Body of pancreas (tissue), 4 donors: ENCODE measurements at places on chromosomes 13 and 19. TPM values are rescaled to one million over a fixed set of nuclear protein-coding genes. Genes with fewer than 3 reads are reported as not detected.

DNA sequence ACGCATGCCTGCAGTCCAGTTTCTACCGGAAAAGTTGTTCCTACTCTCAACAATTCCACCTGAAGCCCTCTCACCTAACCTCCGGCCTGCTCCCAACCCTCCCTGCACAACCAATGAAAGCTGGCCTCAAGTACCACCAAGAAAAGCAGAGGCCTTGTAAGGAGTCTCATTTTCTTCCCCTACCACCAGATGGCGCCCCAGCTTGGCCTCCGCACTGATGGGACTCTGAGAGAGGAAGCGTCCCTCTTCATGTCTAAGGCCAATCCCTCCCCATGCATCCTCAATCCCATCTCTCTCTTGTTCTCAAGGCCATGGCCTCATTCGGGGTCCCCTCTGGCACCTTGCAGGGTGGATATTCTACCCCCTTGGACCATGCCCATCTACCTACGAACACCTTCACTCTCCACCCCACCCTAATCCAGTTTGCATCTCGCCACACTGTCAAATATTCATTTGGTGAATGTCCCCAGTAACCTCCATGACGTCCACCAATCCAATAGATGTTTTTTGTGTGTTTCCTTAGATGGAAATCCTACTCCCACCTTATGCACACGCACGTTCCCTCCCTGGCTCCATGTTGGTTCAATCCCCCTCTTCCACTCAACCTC lies 412.8 kb downstream of the ZNF536 start:
- DNase-seq = peak; percentile 60

DNA sequence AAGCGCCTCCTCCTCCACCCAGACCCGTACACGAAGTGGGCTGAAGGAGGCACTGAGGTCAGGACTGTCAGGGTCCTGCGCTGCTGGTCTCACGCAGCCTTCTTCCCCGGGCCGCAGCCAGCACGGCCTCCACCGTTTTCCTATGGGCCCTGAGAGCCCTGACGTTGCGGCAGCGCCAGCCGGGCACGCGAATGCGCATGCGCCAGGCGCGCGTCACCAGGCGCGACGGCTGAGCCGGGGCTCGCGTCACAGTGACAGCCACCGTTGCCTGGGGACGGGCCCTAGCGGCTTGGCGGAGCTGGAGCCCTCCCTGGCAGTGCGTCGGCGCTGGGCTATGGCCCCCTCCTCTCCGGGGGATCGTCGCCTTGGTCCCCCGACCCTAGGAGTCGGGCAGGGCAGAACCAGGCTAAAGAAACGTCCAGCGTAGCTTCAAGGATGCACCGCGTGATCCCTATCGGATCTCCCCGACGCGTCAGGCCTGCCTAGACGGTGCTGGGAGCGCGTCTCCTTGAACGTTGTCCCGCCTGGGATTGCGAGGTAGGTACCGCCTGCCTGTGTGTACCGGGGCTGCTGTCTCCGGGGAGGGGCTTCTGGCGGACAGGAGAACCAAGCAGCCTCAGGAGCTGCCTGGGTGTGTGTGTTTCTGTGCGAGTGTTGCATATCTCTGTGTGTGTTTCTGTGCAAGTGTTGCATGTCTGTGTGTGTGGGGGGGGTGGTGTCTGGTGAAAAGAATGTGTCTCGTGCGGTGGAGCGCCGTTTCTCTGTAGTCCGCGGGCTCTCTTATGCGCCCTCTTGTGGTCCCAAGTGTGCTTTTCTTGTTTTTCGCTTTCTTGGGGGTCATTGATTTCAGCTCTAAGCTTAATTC lies 43.2 kb downstream of the ZNF571 start:
- no peak for DNase-seq

- DNase-seq = no peak
Measured at GRCh38 chr13:101626925-101627555, 174.6 kb downstream of the ITGBL1 start.

APOC4 gene
- not detected for total RNA-seq

- DNase-seq = no peak
Measured at GRCh38 chr13:101881593-101881992, 429.1 kb downstream of the ITGBL1 start.

DNA sequence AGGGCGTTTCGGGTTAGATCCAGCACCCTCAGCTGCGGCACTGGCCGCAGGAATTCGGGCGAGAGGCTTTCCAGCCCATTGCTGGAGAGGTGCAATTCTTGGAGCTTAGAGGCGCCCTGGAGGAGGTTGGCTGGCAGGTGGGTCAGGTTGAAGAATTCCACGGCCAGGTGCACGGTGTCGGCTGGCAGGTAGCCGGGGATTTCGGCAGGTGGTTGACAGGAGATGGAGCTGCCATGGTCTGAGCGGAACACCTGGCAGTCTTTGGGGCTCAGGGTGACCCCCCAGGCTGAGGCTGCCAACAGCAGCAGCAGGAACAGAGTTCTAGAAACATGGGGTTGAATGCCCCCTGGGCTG lies 1.3 kb downstream of the LRG1 start:
- DNase-seq = no peak

GRCh38 chr19:7931221-7932061 lies 5.5 kb upstream of the CTXN1 start:
- no peak for DNase-seq

DNA sequence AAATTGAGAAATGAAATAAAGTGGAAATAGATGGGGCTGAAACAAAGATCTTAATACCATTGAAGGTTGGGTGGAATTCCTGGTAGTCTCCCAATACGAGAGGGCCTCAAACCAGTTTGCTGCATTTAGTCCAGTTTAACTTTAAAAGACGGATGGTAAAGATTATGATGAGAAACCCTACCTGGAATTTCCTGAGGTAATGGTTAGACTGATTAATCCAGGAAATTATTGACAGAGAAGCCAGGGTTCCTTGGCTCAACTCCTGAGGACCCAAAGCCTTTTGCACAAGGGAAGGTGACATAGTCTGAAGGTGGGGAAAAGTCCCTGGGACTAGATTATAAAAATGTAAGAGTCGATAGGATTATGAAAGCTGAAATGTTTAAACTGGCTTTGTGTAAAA lies 133.2 kb upstream of the SLITRK5 start:
- no peak for DNase-seq

KLF1 gene
- not detected for total RNA-seq

MPND gene
- 0.99 TPM for total RNA-seq
